GM23338 (cell line): ENCODE measurements at places on chromosomes 2 and 18. TPM values are rescaled to one million over a fixed set of nuclear protein-coding genes. Genes with fewer than 3 reads are reported as not detected.

DNA sequence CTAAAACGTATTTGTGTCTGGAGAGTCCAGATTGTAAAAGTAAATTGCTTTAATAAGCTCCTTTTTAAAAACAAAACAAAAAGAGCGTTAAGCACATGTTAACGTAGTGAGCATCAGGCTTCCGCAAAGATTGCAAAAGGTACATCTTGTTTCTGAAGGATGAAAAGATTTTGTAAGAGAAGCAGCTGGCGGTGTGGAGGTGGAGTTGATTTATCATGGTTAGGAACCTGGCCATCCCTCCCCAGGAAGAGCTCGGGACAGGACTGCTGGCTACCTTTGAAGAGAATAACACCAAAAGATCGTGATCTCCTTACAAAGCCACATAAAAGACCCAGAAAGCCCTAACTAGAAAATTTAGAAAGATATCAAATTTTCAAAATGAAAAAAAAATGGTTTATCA is 132.2 kb downstream of the DNER start:
- H3K4me3 ChIP-seq, result no peak overlapping the region
- no peaks in the 10 kb centered on the region for H3K27me3 ChIP-seq
- peaks cover 13% of the 10 kb centered on the region; the same call in 1 of the 2 replicates for H3K4me1 ChIP-seq

GRCh38 chr18:2240311-2240705 is 331.0 kb downstream of the METTL4 start:
- no peak for DNase-seq
- peaks cover 4% of the 10 kb centered on the region; the same call in 1 of the 2 replicates for H3K4me1 ChIP-seq
- H3K4me3 ChIP-seq, result no peak overlapping the region
- H3K27ac ChIP-seq, result no peak overlapping the region
- no peaks in the 10 kb centered on the region for H3K27me3 ChIP-seq
- H3K36me3 ChIP-seq, result no peaks in the 10 kb centered on the region

DNA sequence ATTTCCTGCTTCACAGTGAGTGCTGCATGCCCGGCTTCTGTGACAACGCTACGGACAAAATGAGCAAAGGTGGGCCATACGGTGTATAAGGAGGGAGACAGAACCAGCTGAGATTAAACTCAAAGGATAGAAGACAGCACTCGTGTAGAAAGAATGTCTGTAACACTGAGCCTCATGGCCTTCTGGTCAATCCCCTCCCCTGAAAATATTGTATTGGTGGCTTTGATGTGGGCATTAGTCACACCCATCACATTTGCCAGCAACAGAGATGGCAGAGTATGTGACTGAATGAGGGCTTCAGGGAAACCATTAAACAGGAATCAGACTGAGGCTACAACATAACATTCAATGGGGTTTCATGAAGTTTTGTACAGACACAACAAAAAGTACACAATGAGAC is 287.8 kb upstream of the CCDC68 start:
- peaks cover 12% of the 10 kb centered on the region for H3K4me1 ChIP-seq
- no peak for DNase-seq
- H3K36me3 ChIP-seq, result no peaks in the 10 kb centered on the region
- H3K27me3 ChIP-seq, result no peaks in the 10 kb centered on the region
- H3K4me3 ChIP-seq, result no peak overlapping the region
- H3K27ac ChIP-seq, result no peak overlapping the region

DNA sequence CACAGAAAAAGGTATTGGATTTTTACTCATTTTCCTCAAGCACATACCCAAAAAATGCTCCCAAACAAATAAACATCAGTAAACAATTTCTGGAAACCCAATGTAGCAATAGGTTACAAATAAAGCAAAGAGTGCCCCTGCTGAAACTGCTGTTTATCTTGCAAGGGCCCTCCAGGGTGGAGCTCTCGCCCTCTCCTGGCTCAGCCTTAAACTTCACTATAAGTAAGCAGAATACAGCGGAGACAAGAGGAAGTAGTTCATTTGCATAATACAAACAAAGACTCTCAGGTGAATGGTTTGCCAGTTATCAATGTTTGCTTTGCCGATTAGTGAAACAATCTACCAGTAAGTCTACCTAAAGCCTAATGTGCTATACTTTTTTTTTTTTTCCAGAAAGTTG is 437.6 kb downstream of the DLGAP1 start:
- H3K27ac ChIP-seq, result no peak overlapping the region
- H3K27me3 ChIP-seq, result no peaks in the 10 kb centered on the region
- no peak overlapping the region for H3K4me3 ChIP-seq
- no peaks in the 10 kb centered on the region for H3K36me3 ChIP-seq
- peaks cover 45% of the 10 kb centered on the region for H3K4me1 ChIP-seq

GREB1 gene
- total RNA-seq, result 35.0 and 36.5 TPM in 2 replicates
